ENCODE measurements at places on chromosomes 12 and 14. TPM values are rescaled to one million over a fixed set of nuclear protein-coding genes. Genes with fewer than 3 reads are reported as not detected.

AICDA gene
- polyA plus RNA-seq = 0.27 TPM

LTB4R2 gene
- polyA plus RNA-seq = 2.9 TPM

ESRRB gene
- 0.42 TPM for polyA plus RNA-seq

LBHD2 gene
- polyA plus RNA-seq = not detected

CAPS2 gene
- 8.0 TPM for polyA plus RNA-seq

BATF gene
- 0.49 TPM for polyA plus RNA-seq

RHOJ gene
- 25.0 TPM for polyA plus RNA-seq

ARF6 gene
- 99.3 TPM for polyA plus RNA-seq

CLEC14A gene
- polyA plus RNA-seq = 16.1 TPM

TTC9 gene
- 2.6 TPM for polyA plus RNA-seq

NAV3 gene
- polyA plus RNA-seq = 10.2 TPM

PLEKHH1 gene
- 6.7 TPM for polyA plus RNA-seq

NRXN3 gene
- polyA plus RNA-seq = 6.9 TPM

HOXC10 gene
- polyA plus RNA-seq = 114 TPM

CFAP251 gene
- 8.5 TPM for polyA plus RNA-seq

IKBIP gene
- polyA plus RNA-seq = 33.2 TPM

SLC10A1 gene
- 0.10 TPM for polyA plus RNA-seq

GZMH gene
- not detected for polyA plus RNA-seq

WDR20 gene
- 23.4 TPM for polyA plus RNA-seq

SIRT4 gene
- polyA plus RNA-seq = 3.3 TPM

Measured in left renal pelvis (tissue), 4 donors.